ENCODE measurements at places on chromosomes 2 and 18.

- no peak for DNase-seq
These were observed 2.1 kb upstream of the PNO1 start for GRCh38 chr2:68155618-68156017.

DNA sequence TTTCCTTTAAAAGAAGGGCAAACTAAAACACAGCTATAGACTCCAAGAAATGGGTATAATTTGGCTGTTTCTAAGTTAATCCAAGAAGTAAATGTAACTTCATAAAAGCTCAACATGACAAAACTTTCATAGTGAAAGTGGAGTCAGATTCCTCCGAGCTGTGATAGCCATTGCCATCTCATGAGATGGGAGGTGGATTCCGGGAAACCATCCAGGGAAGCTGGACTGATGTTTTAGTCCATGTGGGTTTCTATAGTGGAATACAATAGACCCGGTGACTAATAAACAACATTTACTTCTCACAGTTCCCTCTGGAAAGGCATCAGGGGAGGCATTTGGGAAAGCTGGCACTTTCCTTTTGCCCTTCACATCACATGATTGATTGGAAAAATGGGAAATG lies 10.0 kb upstream of the LAPTM4A start:
- peak; percentile 54 for DNase-seq

- DNase-seq = no peak
These were observed 41.4 kb upstream of the ROCK2 start for GRCh38 chr2:11385847-11386246.

DNA sequence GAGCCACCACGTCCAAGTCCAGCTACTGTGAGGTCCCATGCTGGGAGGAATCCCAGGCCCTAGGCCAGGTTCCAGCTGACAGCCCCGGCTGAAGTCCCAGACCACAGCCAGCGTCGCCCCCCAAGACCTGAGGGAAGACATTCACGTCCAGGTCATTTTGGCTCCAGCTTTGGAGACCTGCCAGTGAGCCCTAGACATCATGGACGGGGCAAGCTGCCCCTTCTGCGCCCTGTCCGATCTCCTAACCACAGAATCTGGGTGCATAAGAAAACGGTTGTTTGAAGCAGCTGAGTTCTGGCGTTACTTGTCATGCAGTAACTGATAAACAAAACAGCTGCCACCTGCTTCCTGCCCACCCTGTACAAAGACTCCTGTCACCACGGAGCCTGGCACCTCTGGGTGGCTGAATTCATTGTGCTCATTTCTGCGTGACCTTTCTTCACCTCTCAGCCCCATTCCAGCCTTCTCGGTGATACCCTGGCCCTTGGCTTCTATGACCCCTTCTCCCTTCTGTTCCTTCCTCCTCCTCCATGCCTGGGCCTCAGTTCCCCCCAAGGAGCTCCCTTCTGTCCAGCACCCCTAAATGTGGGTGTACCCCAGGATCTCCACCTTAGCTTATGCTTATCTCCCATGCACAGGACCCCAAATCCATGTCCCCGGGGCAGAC lies 72.6 kb upstream of the SMAD7 start:
- DNase-seq = no peak

GRCh38 chr2:30267161-30267975 lies 36.0 kb downstream of the LBH start:
- DNase-seq = no peak
